ENCODE measurements at places on chromosomes 11 and 22.

GRCh38 chr22:48795664-48796063 is 1032.0 kb downstream of the BRD1 start:
- DNase-seq: no peak

GRCh38 chr11:62889484-62890437 is 9.1 kb downstream of the SLC3A2 start:
- DNase-seq: peak; percentile 57

- no peak for DNase-seq
These were observed 18.9 kb downstream of the MUC15 start for GRCh38 chr11:26553182-26553581.

DNA sequence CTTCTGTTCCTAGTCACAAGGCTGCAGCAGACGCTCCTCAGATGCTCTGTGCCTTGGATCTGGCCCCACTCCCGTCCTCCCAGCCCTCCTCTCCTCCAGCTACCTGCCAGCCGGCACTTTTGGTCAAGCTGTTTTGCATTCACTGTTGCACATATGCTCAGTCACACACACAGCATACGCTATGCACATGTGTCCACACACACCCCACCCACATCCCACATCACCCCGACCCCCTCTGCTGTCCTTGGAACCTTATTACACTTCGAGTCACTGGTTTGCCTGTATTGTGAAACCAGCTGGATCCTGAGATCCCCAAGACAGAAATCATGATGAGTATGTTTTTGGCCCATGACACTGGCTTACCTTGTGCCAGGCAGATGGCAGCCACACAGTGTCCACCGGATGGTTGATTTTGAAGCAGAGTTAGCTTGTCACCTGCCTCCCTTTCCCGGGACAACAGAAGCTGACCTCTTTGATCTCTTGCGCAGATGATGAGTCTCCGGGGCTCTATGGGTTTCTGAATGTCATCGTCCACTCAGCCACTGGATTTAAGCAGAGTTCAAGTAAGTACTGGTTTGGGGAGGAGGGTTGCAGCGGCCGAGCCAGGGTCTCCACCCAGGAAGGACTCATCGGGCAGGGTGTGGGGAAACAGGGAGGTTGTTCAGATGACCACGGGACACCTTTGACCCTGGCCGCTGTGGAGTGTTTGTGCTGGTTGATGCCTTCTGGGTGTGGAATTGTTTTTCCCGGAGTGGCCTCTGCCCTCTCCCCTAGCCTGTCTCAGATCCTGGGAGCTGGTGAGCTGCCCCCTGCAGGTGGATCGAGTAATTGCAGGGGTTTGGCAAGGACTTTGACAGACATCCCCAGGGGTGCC is 109.8 kb downstream of the BCR start:
- DNase-seq: peak; percentile 52

- no peak for DNase-seq
These were observed 38.1 kb upstream of the ARL14EP start for GRCh38 chr11:30284836-30285235.

DNA sequence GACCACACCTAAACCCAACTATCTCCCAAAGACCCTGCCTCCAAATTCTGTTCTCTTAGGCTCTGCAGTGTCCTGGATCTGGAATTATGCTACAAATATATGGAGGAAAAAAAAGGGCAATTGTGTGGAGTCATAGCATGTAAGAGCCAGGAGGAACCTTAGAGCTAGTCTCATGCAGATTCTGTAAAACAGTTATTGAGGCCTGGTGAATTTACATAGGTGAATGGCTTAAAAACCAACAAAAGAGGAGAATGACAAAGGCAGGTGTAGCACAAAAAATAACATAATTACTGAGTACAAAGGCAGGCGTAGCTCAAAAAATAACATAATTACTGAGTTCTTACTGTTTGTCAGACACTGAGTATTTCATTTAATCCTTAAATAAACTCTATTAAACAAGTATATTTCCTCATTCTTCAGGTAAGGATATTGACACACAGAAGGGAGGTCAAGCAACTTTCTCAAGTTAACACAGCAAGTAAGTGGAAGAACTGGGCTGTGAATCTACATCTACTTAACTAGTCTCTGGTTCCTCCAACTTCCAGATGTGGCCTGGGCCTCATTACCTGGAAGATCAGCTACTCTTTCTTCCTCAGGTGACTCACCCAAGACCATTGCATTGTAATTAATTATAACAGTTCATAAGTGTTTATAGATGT is 938.9 kb upstream of the TENM4 start:
- DNase-seq: no peak

GRCh38 chr11:81497202-81497804 is 1236.4 kb downstream of the FAM181B start:
- peak; percentile 58 for DNase-seq

GRCh38 chr11:123301696-123302400 is 106.8 kb upstream of the CLMP start:
- DNase-seq: peak; percentile 57
